ENCODE measurements at places on chromosomes 4 and X.

DNA sequence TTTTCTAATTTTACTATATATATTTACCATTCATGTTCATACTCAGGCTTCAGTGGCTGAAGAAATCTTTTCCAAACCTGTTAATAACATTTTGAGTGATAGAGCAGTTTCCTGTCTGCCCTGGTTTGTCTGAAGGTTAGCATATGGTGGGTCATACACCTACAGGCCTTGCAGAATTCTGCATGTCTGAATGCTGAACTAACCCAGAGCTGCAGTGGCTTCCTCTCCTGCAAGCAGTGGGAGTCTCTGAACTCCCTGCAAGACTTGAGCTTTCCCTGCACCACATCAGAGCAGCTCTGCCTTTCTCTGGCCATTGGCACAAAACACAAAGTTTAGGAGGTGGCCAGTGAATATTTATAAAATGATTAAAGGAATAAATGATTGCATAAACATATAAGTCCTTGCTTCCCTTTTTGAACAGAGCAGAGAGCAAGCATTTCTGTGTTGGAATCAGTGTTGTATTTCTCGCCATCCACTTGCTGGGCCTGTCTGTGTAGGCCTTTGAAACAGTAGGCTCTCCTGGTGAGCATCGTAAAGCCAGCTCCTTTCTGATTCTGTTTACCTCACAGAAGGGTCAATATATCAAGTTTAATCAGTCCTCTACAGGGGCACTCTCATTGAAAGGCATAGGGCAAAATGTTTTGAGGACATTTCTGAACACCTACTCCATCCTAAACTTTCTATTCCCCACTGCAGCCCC, 15.0 kb upstream of the UNC5C start:
- DNase-seq: no peak

GRCh38 chrX:126836186-126836585, 16.7 kb downstream of the PRR32 start:
- no peak for DNase-seq

DNA sequence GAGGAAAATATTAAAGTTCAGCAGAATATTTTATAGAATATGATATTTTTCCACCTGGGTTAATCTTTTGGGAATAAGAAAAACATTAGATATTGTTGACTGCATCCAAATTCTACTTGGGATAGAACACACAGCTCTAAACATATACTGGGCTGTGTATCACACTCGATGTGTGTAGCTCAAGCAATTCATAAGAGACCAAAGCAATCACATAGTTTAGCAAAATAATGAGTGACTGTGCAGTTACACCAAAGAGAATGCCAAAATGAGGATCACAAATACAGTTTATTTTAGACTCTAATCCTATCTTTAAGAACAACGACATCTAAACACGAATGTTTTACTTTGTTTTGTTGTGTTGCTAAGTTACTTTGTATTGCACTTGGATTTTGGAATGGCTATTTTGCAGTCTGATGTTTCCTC, 101.2 kb downstream of the CBR4 start:
- DNase-seq: peak; percentile 11

GRCh38 chr4:138249132-138249531, 7.0 kb upstream of the SLC7A11 start:
- no peak for DNase-seq

DNA sequence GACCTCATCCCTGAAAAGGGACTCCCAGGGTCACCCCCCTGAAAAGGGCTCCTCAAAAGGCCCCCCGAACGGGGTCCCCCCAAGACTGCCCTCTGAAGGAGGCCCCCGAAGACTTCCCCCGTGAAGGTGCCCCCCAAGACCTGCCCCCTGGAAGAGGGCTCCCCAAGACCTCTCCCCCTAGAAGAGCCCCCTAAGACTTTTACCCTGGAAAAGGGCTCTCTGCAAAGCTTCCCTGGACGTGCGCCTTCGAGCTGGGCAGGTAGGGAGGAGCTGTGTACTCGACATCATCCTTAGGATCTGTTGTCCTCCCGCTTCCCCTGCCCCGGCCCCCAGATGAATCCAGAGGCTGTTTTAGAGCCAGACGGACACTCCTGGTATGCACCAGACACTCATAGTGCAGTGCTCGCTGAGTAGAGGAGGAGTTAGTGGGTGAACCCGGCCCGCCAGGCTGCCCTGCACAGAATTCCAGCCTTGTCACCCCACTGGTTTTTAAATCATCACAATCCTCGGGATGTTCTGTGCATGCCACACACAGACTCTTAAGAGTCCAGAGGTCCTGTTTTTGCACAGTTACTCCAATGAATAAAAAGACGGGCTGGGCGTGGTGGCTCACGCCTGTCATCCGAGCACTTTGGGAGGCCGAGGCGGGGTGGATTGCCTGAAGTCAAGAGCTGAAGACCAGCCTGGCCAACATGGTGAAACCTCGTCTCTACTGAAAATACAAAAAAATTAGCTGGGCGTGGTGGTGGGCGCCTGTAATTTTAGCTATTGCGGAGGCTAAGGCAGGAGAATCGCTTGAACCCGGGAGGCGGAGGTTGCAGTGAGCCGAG, 5.7 kb upstream of the SLC25A6 start:
- DNase-seq: no peak

DNA sequence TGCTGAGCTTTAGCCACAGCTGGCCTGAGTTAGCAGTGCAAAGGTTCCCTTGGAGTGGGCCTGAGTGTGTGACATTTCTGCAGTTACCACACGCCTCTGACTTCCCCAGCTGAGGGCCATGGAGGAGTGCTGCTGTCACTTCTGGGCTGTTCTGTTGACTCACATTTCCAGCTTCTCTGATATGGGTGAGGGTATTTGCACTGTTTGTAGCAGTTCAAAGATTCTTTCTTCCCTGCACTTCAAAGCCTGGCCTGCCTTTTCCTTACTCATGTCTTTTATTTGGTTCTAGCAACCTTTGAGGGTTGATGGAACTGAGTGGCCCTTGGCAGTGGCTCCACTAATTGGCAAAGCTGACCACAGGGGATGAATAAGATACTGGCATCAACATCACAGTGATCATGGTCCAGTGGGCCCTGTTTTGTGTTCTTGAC, 26.4 kb upstream of the SCML1 start:
- peak; percentile 43 for DNase-seq

DNA sequence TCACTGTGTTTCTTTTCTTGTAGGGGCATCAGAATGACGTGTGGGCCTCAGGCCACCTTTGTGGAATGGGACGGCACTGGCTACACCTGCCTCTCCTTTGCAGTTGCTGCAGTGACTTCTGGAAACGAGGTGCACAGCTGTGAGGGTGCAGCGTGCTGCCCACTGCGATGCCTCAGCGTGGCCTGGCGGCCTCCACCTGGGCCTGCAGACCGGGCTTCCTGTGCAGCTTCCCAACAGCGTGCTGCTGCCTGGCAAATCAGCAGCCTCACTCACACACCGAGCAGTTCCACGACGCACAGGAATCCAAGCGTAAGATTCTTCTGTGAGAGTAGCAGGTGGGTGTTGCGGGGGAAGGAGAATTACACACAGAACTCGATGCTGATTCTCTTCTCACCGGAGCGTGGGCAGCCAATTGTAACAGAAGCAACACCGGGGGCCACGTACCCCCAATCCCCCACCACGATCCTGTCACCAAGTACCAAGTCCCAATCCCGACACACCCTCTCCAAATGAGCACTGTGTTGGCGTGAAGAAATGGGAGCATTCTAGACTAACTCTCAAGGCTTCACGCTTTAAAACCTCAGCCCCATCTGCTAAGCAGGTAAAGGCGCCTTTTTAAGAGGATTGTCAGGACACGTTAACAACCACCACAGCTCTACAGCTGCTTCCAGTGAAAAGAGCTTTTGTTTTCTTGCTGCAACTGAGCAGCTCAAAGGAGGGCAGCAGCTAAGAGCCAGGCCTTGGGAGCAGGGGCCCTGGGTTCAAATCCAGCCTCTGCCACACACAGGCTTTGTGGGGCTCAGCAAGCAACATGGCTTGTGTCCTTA, 16.9 kb downstream of the WDR1 start:
- no peak for DNase-seq

DNA sequence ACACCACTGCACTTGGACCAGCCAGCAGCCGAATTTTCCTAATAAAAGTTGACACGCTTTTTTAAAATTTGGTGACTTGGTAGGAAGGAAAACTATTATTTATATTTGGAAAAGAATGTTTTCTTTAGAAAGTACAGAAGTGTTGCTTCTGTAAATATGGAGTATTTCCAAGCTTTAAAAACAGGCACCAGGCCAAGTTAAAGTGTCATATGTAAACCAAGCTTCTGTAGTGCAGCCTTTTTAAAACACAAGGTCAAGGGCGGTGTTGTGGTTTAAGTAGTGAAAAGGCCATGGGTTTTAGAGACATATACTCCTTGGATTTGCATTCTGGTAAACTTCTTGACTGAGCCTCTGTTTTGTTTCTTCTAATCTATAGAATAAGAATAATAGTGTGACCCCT, 62.7 kb downstream of the TRIM2 start:
- DNase-seq: peak; percentile 33

DNA sequence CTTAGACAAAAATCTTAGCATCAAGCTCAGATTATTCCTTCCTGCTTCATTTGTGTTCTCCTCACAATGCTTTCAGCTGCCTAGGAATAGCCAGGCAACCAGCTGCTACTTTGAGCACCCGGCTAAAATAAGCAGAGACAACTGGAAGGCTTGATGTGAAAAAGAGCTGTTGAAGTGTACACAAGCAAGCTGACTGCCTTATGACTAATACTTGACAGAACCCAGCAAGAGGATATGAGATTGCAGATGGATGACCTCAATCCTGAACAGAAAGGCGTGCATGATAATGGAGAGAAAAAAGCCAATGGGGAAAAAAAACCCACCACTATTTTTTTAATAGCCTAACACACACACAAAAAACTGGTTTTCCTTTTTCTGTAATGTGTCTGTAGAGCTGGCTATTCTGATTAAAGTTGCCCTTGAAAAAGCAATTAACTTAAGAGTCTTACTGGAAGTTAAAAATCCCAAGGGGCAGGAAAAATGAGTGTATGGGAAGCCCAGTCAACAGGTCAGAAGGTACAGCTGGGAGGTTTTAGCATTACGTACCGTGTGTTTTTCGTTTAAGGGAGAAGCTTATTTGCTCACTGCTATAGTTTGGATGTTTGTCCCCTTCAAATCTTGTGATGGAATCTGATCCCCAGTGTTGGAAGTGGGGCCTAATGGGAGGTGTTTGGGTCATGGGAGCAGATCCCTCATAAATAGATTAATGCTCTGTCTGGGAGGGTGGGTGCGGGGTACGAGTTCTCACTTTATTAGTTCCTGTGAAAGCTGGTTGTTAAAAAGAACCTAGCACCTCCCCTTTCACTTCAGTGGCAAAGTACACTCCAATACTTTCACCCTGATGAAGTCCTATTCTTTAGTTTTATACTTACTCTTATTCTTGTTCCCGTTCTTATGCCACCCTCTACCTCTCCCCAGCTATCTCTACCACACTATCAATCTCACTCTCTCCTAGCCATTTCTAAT, 37.1 kb upstream of the HERC6 start:
- peak; percentile 92 for DNase-seq

GRCh38 chr4:37383579-37384229, 139.2 kb downstream of the NWD2 start:
- DNase-seq: peak; percentile 45

DNA sequence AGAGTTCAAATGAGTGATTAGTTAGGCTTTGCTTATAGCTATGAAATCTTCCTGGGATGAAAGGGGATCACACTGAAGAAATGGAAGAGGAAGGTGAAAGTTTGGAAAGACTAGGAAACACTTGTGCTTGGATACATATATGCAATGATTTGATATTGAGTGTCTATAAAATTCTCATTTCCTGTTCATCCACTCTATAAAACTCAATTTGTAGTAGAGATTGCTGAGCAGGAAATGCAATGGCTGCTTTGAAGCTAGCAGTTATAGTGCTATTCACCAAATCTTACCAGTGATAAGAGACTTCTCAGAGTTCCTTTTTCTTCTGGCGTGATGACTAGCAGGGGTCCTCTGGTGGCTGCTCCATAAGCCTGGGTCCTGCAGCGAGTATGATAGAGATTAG, 128.1 kb upstream of the HPF1 start:
- no peak for DNase-seq

All from renal cortical epithelial cell (primary cell).